ENCODE measurements at places on chromosomes 3 and 15.

DNA sequence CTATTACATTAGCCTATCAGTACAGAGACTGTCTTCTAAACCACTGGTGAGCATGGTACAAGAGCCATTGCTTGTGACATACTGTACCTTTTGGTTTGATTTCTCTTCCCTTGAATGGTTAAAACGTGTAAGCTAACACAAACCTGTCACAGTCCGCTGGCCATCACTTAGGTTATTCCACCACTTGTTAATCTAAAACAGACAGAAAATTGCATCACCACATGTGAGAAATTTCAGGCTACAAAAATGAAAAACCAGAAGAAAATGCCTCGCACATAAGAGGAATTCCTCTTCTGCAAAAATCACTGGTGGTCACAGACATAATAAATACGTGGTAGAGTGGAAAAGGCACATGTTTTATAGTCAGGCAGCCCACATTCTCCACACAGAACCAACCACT, 22.1 kb downstream of the PARL start:
- no peak for DNase-seq

- no peak for DNase-seq
Observed at GRCh38 chr3:11465744-11466616, 177.7 kb downstream of the VGLL4 start.

GRCh38 chr3:124291008-124291407, 299.1 kb upstream of the ROPN1 start:
- DNase-seq = no peak

DNA sequence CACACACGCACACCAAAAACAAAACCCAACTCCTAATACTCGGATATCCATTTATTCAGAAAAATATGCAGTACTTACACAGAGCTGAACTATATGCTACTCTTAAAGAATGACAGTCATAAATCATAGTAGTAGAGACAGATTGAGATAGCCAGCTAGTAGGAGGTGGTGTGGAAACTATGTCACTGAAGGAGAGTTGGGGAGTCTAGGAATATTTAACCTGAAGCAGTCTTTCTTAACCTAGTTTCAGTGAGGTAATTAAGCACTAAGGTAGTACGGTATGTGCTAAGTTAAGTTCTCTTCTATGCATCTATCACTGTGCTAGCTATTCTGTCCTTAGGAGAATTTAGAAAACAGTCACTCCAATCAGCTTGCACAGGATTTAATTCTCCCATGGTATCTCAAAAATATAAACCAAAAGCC, 54.2 kb downstream of the ANKRD28 start:
- DNase-seq = no peak

- DNase-seq = no peak
Observed at GRCh38 chr15:39585389-39585841, 4.5 kb downstream of the THBS1 start.
